ENCODE measurements at places on chromosomes 3 and 15.

DNA sequence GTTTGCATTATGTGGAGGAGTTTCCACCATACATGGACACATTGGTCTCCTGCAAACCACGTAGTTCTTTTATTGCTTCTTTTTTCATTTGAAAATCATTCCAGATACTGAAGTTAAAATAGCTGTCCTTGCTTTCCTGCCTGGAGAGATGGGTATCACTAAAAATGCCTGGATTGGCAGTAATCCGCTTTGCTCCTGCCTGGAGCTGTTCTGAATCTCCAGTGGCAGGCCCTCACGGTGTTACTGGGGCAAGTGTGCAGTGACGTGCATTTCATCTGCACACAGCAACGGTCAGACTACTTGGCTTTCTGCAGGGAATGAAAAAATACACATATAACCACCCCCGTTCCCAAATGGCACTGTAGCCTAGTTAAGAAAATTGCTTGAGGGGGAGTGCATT lies 272.9 kb downstream of the IL5RA start:
- peak; percentile 63 for DNase-seq

GRCh38 chr15:41911691-41912345 lies 18.0 kb upstream of the SPTBN5 start:
- no peak for DNase-seq

DNA sequence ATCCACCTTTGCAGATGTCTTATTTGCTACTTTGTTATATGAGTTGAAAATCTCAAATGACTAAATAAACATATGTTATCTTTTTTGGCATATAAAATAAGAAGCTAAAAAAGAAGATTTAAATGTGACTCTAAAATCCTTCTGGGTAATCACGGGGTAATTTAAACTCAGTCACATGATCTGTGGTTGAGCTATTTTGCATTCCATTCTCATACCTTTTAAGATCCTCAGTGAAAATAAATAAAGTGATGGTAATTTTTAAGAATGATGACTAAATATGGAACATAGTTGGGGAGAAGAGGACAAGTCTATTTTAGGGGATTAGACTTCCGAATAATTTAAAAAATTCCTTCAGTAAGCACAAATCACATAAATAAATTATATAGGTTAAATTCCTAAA lies 1076.8 kb downstream of the TUSC7 start:
- DNase-seq, result no peak

DNA sequence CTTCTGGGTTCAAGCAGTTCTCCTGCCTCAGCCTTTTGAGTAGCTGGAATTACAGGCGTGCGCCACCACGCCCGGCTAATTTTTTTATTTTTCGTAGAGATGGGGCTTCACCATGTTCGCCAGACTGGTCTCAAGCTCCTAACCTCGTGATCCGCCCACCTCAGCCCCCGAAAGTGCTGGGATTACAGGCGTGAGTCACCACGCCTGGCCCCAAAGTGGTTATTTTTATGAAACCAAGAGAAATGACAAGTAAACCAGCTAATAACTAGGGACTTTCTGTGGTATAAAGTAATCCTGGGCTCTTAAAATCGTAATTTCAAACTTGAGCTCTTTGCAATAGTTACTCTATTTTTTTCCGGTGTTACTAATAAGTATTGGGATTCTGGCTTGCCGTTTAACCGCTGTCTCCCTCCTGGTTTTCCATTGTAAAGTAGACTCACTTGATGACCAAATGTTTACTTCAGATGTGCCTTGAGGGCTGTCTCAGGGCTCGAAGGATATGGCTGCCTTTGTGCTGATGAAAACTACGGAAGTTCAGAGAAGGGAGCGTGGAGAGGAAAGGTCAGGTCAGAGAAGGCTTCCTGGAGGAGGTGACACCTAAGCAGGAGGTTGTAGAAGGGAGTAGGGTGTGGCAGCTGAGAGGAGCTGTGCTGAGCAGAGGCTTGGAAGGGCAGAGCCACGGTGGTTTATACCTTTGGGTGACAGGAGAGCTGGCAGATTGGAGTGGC lies 4.2 kb downstream of the ZSCAN2 start:
- peak; percentile 16 for DNase-seq

DNA sequence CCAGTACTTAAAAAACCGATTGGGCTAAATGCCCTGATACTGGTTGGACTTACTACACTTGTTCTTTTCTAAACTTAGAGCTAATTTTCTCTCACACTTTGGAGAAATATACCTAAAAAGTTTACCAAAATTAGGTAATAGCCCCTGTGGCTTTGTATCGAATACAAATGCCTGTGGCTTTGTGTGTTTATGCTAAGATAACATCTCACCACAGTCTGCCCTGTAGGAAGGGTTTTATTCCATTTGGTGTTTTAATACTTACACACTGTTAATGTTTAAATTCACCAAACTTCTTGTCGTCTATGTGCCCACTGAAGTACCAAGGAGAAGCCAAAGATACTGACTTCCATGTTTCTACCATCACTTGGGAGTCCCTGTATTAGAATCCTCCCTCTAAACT lies 66.4 kb downstream of the BCHE start:
- DNase-seq, result no peak

GRCh38 chr3:72265256-72266015 lies 480.5 kb upstream of the PROK2 start:
- DNase-seq, result no peak

- DNase-seq, result no peak
These were observed 32.7 kb downstream of the IQSEC1 start for GRCh38 chr3:13040361-13041074.

DNA sequence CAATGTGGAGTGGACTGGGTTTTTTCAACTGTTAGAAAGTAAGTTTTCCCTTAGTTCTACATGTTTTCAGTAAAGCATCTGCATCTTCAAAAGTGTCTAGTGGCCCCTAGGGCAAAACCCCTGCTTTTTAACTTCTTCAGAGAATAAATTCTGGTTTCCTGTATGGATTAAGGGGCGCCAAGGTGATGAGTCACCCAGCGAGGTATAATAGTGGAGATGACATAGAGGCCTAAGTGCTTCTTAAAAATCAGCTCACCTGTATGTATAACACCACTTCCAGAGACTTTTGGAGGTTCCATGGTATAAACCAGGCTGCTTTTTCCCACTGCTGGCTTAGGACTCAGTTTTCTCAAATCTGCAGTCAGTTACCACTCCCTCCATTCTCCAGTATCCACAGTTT lies 68.9 kb downstream of the SYN2 start:
- no peak for DNase-seq

- no peak for DNase-seq
These were observed 44.0 kb downstream of the KLF15 start for GRCh38 chr3:126313166-126313565.

DNA sequence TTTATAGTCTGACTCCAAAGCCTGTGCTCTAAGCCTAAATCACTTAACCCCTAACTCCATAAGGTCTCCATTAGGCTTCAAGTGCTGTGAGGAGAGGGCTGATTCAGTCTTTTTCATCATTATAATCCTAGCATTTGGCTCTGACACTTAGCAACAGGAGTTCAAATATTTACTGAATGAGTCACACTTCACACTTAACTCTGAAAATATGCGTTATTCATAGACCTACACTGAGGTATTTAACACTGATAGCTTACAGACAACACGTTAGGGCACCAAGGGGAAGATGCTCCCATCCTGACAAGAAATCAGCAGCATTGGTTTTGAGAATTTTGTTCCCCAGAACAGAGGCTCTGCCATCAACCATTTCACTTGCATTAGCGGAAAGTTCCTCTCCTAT lies 53.5 kb downstream of the MSL2 start:
- DNase-seq, result no peak

DNA sequence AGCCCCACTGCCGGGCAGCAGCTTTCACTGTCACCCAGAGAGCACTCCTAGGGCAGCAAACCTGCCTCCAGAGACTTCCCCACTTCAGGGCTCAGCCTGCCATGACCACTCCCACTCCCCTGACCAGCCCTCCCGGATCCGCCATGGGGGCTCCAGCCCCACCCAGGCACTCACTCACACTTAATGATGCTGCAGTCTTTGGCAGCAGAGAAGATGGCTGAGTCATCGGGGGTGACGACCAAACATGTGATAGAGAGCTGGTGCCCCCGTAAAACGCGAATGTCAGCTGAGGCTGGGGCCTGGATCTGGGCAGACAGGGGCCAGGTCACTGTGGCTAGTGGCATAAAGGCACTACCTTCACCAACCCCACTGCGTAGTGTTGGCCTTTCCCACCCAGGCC lies 4.7 kb downstream of the RRP9 start:
- no peak for DNase-seq

GRCh38 chr15:98813951-98814350 lies 165.6 kb downstream of the IGF1R start:
- DNase-seq, result no peak

- no peak for DNase-seq
These were observed 83.3 kb upstream of the IGSF10 start for GRCh38 chr3:151544164-151544548.

DNA sequence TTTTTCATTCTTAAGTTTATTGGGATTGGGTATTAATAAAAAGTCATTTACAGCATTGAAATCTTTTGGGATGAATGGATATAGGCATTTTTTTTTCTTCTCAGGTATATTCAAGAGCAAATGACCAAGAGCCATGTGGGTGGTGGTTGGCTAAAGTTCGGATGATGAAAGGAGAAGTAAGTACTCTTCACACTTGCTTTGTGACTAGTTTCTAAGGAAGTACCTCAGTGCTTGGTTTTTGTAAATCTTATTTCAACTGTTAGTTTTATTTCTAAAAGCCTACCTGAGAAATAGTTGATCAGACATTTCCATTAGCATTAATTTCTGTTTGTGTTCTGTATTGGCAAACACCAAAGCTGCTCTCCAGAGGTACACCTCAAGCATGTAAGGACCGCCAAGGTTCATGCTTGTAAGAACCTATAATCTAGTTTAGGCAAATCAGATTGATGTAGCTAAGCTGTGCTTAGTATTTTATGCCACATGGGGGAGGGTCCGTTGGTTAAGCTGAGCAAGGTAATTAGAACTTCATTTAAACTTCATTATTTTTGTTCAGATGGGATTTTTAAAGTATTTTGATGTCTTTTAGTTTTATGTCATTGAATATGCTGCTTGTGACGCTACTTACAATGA lies 35.4 kb downstream of the FXR1 start:
- no peak for DNase-seq

GRCh38 chr3:48372377-48372770 lies 355 bp downstream of the FBXW12 start:
- no peak for DNase-seq

- no peak for DNase-seq
These were observed 162.3 kb upstream of the NR2E3 start for GRCh38 chr15:71648095-71648494.

- no peak for DNase-seq
These were observed 9.2 kb upstream of the UBE2E1 start for GRCh38 chr3:23796518-23796917.

GRCh38 chr3:30333903-30334302 lies 272.5 kb upstream of the TGFBR2 start:
- no peak for DNase-seq

GRCh38 chr3:24311881-24312280 lies 182.8 kb downstream of the THRB start:
- DNase-seq, result no peak

DNA sequence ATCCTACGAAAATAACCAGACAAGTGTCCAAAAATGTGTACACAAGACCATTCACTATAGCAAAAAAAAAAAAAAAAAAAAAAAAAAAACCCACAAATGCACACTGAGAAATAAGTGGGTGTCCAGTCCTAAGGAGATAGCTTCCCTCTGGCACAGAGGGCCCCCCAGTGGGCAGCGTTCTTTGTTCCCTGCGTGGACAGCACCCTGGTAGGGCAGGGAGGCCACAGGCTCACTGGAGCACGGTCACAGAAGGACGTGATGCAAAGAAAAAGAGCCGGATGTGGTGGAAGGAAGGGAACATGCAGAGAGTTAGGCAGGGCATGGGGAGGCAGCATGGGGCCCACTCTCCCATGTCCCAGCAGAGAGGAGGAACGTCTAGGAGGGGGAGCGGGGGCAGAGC lies 210.7 kb upstream of the NSMCE3 start:
- DNase-seq, result no peak

- DNase-seq, result no peak
These were observed 160.6 kb downstream of the RBMS3 start for GRCh38 chr3:29441422-29441821.

DNA sequence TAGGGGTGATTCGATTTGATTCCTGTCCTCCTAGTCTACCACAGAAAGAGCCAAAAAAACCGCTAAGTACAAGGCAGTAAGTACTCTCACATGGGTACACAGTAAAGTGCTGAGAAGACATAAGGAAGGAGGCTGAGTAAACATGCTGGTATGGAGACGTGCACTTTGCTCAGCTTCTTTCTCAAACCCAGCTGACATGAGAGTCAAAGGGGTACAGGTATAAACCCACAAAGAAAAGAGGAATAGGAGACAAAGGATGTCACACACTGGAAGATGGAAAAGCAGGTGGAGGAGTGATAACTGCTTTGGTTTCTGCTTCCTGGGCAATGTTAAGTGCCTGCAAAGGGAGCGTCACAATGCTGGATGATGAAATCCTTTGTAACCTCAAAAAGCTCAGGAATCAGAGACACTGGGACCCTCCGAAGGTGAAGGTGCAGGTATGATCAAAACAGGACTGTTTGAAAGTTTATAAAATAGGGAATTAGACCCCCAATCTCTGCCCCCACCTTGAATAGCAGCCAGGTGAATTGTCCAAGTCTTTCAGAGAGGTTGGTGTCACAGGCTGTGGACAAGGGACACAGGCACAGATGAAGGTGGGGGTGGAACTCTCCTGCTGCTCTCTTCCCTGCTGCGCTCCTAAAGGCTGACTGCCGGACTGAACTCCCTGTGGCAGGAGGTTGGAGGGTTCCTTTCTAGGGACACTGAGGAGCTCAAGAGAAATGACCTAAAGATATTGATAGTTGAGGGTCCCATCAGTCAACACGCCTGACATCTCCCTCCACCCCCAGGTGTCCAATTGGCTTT lies 101.8 kb downstream of the RAB11A start:
- DNase-seq, result no peak

DNA sequence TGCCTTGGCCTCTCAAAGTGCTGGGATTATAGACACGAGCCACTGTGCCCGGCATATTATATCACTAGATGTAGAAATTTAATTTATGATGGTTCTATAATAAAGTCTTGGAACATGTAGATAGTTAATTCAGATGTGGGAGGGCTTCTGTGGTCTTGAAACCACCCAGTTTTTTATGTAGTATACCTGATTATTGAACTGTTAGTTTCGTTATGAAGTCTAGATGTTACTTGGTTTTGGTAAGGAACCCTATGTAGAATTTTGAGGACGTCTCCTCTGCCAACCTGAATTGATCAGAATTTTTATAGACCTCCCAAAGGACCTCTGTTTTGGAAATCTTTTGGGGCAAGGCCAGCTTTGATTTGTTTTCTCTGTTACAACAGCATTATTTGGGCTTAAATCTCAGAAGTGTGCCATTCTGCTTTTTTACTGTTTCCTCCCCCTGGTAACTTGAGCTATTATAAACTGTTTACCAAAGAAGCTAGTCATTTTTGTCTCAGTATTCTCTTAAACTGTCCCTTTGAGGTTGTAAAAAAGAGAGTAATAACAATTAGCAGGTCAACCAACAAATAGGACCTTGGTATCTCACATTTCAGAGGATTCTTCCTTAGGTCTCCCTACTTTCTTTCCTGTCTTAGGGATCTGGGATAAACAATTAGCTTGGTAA lies 20.8 kb downstream of the AKAP13 start:
- DNase-seq, result no peak

GRCh38 chr3:182414586-182414985 lies 378.7 kb upstream of the ATP11B start:
- DNase-seq, result no peak

GRCh38 chr3:24684506-24685023 lies 189.9 kb upstream of the THRB start:
- DNase-seq, result no peak
